ENCODE measurements at places on chromosomes 11 and 22. TPM values are rescaled to one million over a fixed set of nuclear protein-coding genes. Genes with fewer than 3 reads are reported as not detected.

FKBP2 gene
- 77.8 TPM for total RNA-seq

RASSF10 gene
- total RNA-seq, result 6.0 TPM

SLC22A6 gene
- total RNA-seq, result not detected

C22orf31 gene
- not detected for total RNA-seq

SPA17 gene
- 6.2 TPM for total RNA-seq

TUB gene
- total RNA-seq, result 1.3 TPM

GRM5 gene
- total RNA-seq, result not detected

SLC25A45 gene
- 0.50 TPM for total RNA-seq

IGLL1 gene
- total RNA-seq, result not detected

PARVG gene
- total RNA-seq, result not detected

Data from mammary epithelial cell (primary cell).